ENCODE measurements at places on chromosomes 1 and 21.

- H3K27ac ChIP-seq, result no peak overlapping the region
- no peak overlapping the region for H3K4me3 ChIP-seq
These were observed 75.5 kb downstream of the EPS15 start for GRCh38 chr1:51443555-51443954.

DNA sequence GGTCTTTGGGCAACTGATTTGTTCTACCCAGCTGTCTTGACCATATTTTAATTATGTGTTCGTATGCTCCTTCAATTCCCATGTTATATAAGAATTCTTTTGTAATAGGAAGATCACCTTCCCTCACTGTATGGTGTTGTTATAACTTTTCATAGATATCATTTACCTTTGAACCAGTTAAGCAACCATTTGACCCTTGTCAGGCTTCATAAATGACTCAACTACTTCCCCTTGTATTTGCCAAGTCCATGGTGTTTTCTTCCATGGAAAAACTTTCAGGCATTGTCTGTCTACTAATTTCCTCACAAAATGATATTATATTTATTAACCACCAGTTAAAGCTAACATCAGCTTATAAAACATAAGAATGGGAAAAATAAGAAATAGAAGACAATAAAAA is 5.1 kb downstream of the BPNT1 start:
- DNase-seq, result no peak
- H3K27me3 ChIP-seq, result no peaks in the 10 kb centered on the region
- no peaks in the 10 kb centered on the region for H3K36me3 ChIP-seq
- H3K27ac ChIP-seq, result no peak overlapping the region

DNA sequence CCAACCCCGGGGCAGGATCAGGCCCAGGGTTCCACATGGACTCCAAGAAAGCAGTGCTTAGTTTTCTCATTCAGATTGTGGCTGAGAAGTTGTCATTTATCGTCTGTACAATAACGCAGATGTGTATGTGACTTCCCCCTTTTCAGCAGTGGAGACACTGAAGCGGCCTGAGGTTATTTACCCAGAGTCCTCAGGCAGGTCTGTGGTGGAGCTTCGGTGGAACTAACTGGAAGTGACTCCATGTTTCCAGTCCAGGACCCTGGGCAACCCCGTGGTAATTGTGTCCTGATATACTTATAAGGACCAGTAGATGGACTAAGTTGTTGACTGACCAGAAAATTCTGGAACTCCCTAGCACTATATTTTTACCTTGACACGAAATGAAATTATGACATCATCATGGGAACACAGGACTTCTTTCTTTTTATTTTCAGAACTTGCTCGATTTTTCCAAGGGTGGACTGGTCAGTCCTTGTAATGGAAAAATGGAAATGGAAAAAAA is 1.0 kb upstream of the IER5 start:
- peaks cover 20% of the 10 kb centered on the region for H3K4me1 ChIP-seq
- no peak for DNase-seq
- peaks cover 30% of the 10 kb centered on the region for H3K36me3 ChIP-seq
- H3K4me3 ChIP-seq, result peak overlapping the region; percentile 75

DNA sequence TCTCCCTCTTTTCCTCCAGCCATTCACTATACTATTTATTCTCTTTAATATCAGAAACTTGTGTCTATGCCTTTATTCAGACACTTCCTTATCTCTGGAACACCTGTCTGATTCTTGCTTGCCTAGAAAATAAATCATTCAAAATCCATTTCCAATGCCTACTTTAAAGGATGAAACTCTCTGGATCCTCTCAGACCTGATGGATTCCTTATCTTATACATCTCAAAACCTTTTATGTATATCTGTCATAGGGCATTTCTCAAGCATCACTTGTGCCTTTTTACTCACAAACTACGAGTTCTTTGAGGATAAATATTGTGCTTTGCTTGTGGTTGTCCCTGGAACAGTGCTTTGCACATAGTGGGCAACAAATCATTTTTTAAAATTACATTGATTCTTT is 3.8 kb upstream of the ATP6V1G3 start:
- H3K4me1 ChIP-seq, result peaks cover 6% of the 10 kb centered on the region
- no peak overlapping the region for H3K4me3 ChIP-seq
- no peak overlapping the region for H3K27ac ChIP-seq
- DNase-seq, result no peak
- H3K36me3 ChIP-seq, result no peaks in the 10 kb centered on the region

DNA sequence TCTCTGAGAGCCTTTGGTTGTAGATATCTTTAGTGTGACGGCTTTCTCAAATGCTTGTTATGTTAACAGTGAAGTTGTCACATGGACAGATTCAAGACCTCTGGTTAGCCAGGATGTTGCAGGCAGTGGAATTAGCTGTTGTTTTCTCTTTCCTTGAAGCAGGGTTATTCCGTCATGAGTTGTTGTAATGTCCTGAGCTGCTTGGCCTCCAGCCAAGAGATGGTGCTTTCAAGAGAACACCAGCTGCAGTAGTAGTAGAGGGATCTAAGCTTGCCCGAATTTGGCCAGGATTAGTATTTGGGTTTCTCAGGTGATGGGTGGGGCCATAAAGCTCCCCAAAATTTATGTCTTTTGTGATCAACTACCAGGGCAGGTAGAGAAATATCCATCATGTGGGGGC is 13.4 kb downstream of the KCNE1 start:
- no peaks in the 10 kb centered on the region for H3K36me3 ChIP-seq
- no peak for DNase-seq
- H3K4me3 ChIP-seq, result no peak overlapping the region
- H3K27ac ChIP-seq, result no peak overlapping the region
- no peaks in the 10 kb centered on the region for H3K27me3 ChIP-seq
- no peaks in the 10 kb centered on the region for H3K4me1 ChIP-seq

- H3K27me3 ChIP-seq, result no peaks in the 10 kb centered on the region
- peak overlapping the region; percentile 81 for H3K27ac ChIP-seq
- peaks cover 18% of the 10 kb centered on the region for H3K36me3 ChIP-seq
- peak overlapping the region; percentile 50 for H3K4me3 ChIP-seq
- DNase-seq, result peak; percentile 70
- H3K4me1 ChIP-seq, result peaks cover 5% of the 10 kb centered on the region
These were observed 1.1 kb downstream of the POGZ start for GRCh38 chr1:151457911-151458801.

GRCh38 chr1:62092110-62092509 is 102.5 kb upstream of the L1TD1 start:
- H3K4me3 ChIP-seq, result no peak overlapping the region
- no peak for DNase-seq
- H3K36me3 ChIP-seq, result peaks cover 3% of the 10 kb centered on the region
- H3K27me3 ChIP-seq, result no peaks in the 10 kb centered on the region

- no peak for DNase-seq
- no peaks in the 10 kb centered on the region for H3K36me3 ChIP-seq
- no peaks in the 10 kb centered on the region for H3K4me1 ChIP-seq
- no peak overlapping the region for H3K27ac ChIP-seq
These were observed 296.2 kb downstream of the LMX1A start for GRCh38 chr1:165060285-165060793.

DNA sequence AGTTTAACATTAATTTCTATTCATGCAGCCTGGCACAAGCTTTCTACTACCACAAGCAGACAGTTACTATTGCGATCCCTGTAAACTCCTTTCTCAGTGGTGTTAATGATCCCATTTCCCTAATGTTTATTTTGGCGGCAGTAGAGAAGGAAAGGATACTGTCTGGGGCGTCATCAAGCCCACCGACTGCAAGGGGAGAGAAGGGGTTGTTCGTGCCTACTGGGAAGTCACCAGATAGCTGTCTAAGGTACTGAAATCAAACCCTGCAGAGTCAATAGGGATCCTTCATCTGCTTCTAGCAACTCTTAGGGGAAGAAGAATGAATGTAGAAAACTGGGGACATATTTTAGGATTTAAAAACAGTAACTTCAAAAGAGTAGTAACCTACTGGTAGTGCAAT is 95.2 kb upstream of the ADAR start:
- no peak overlapping the region for H3K27ac ChIP-seq
- no peaks in the 10 kb centered on the region for H3K27me3 ChIP-seq
- no peak for DNase-seq
- H3K36me3 ChIP-seq, result no peaks in the 10 kb centered on the region

- peaks cover 84% of the 10 kb centered on the region for H3K36me3 ChIP-seq
- H3K4me1 ChIP-seq, result no peaks in the 10 kb centered on the region
- H3K27me3 ChIP-seq, result no peaks in the 10 kb centered on the region
- no peak for DNase-seq
These were observed 27.4 kb downstream of the PHGDH start for GRCh38 chr1:119739150-119739549.

- peak overlapping the region; percentile 73 for H3K27ac ChIP-seq
- H3K4me3 ChIP-seq, result no peak overlapping the region
- DNase-seq, result no peak
- no peaks in the 10 kb centered on the region for H3K27me3 ChIP-seq
These were observed 2.9 kb downstream of the ARF1 start for GRCh38 chr1:228085287-228085951.

- peak overlapping the region; percentile 27 for H3K27ac ChIP-seq
- H3K27me3 ChIP-seq, result no peaks in the 10 kb centered on the region
- H3K4me3 ChIP-seq, result no peak overlapping the region
- DNase-seq, result no peak
- H3K4me1 ChIP-seq, result peaks cover 12% of the 10 kb centered on the region
- peaks cover 5% of the 10 kb centered on the region for H3K36me3 ChIP-seq
These were observed 74.7 kb downstream of the NTPCR start for GRCh38 chr1:233025157-233025556.

- H3K27ac ChIP-seq, result no peak overlapping the region
- H3K4me3 ChIP-seq, result no peak overlapping the region
- DNase-seq, result peak; percentile 62
- H3K27me3 ChIP-seq, result no peaks in the 10 kb centered on the region
- peaks cover 84% of the 10 kb centered on the region for H3K36me3 ChIP-seq
These were observed 11.4 kb upstream of the SPATC1L start for GRCh38 chr21:46195595-46196195.

DNA sequence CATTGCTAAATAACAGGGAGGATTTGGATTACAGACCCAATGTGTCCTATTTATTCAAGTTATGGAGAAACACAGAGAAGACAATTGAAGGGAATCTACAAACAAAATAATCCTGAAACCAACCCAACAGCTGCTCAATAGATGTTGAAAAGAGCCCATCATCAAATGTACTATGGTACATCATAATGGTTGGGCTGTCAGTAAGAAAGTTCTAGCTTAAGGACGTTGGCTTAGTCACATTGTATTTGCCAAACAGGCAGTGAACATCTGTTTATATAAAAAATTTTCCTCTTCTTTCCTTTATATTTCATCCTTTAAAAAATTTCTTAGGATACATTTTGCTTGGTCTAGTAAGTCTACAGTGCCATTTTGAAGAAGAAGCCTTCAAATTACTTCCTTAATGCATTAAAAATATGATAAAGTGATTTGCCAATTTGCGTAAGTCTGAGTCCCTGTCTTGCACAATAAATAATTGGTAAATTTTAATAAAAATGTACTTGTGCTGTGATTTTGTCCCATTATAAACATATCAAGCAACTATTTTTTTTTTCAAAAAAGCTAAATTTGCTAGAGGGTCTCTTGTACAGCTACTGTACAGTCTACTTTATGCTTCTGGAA is 14.4 kb downstream of the MAP3K7CL start:
- no peak for DNase-seq
- peaks cover 33% of the 10 kb centered on the region for H3K4me1 ChIP-seq
- no peak overlapping the region for H3K4me3 ChIP-seq
- H3K36me3 ChIP-seq, result no peaks in the 10 kb centered on the region
- peak overlapping the region; percentile 97 for H3K27ac ChIP-seq
- H3K27me3 ChIP-seq, result no peaks in the 10 kb centered on the region

GRCh38 chr1:92051948-92052347 is 22.2 kb downstream of the EPHX4 start:
- no peaks in the 10 kb centered on the region for H3K36me3 ChIP-seq
- H3K27ac ChIP-seq, result no peak overlapping the region
- H3K4me3 ChIP-seq, result no peak overlapping the region
- H3K27me3 ChIP-seq, result no peaks in the 10 kb centered on the region
- DNase-seq, result no peak
- no peaks in the 10 kb centered on the region for H3K4me1 ChIP-seq

GRCh38 chr1:30295674-30296073 is 427.7 kb downstream of the MATN1 start:
- H3K36me3 ChIP-seq, result no peaks in the 10 kb centered on the region
- no peak overlapping the region for H3K27ac ChIP-seq
- peaks cover 14% of the 10 kb centered on the region for H3K27me3 ChIP-seq
- no peaks in the 10 kb centered on the region for H3K4me1 ChIP-seq
- no peak overlapping the region for H3K4me3 ChIP-seq

- no peaks in the 10 kb centered on the region for H3K27me3 ChIP-seq
- H3K4me3 ChIP-seq, result peak within 1 kb of the TSS; percentile 72
- H3K27ac ChIP-seq, result peak within 1 kb of the TSS; percentile 22
- peak; percentile 92 for DNase-seq
- H3K36me3 ChIP-seq, result no peaks in the 10 kb centered on the region
These were observed at the start of gene CREG1 for GRCh38 chr1:167553136-167554027. Gene CREG1 (minus strand): TSS chr1:167553762.

DNA sequence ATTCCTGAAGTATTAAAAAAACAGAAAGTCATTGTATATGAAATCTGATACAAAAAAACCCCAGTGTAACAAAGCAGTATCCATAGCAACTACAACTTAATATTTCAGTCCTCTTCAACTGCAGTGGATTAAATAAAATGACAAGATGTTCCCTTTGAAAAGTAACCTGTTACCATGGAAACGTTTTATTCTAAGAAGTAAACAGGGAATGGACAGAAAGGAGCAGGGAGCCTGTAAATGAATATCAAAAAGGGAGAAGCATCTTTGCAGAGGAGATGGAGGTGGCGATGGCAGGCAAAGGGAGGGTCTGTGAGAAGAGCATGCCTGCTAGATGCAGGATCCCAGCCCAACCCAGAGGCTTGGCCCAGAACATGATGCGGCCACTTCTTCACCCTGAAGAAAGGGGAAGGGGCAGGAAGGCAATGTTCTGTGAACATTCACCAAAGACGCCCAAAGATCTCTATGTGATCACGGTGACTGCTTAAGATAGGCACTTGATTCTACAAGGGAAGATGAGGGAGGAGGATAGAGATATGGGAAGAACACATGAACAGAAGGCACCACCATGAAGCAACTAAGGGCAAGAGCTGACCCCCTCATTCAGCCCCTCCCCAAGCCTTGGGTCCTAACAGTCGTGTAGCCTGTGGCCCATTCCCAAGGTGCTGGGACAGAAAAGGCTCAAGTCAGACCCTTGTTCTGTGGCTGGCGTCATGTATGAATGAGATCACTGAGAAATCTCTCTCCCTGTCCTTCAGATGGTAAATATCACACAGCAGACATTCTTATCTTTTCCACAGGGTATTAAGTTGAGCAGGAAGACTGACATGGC is 200.0 kb downstream of the SLC45A1 start:
- no peak for DNase-seq
- H3K27ac ChIP-seq, result peak overlapping the region; percentile 42
- H3K4me1 ChIP-seq, result peaks cover 12% of the 10 kb centered on the region
- H3K4me3 ChIP-seq, result no peak overlapping the region
- no peaks in the 10 kb centered on the region for H3K36me3 ChIP-seq
- H3K27me3 ChIP-seq, result no peaks in the 10 kb centered on the region
